ENCODE measurements at places on chromosomes 7 and 10.

- no peak for DNase-seq
These were observed 1.8 kb downstream of the LRRC18 start for GRCh38 chr10:48937796-48938195.

GRCh38 chr7:47190462-47190861 is 391.4 kb downstream of the TNS3 start:
- DNase-seq, result no peak

- DNase-seq, result no peak
These were observed 52.0 kb upstream of the PRSS1 start for GRCh38 chr7:142697270-142697669.

DNA sequence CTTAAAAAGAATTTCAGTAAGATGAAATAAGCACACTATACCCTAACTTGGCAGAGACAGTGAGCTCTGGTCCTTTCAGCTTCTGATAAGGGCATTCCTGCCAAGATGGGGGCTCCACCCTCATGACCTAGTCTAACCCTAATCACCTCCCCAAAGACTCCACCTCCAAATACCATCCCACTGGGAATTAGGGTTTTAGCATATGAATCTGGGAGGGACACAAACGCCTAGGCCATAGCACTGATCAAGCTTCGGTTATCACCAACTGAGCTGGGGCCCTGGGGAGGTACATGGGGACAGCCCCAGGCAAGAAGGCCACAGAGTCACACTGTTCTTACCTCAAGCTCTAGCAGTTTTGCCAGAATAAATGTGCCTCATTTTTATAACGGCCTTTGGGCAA is 31.4 kb downstream of the PALS2 start:
- DNase-seq, result no peak

GRCh38 chr10:124129471-124129870 is 36.1 kb upstream of the CHST15 start:
- no peak for DNase-seq

- no peak for DNase-seq
These were observed 496.8 kb downstream of the LRMDA start for GRCh38 chr10:75928231-75928630.

DNA sequence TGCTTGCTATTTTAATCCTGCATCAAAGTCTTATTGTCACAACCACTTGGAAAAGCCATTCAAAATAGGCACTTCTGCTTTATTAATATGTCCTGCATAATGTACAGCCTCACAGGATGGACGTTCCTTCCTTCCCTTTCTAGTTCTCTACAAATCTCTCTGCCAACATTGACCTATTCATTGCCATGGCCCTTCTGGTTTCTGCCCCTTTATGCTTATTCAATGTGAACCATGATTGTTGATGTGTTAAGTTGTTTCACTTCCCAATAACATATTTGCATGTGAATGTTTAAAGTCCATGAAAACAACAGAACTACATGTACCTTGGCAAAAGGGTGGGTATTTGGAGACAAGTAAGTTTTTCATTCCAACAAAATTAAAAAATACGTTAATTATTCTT is 45.7 kb downstream of the COL28A1 start:
- no peak for DNase-seq

GRCh38 chr7:73429622-73430505 is 3.7 kb upstream of the FZD9 start:
- no peak for DNase-seq

GRCh38 chr7:118420888-118421287 is 196.4 kb downstream of the ANKRD7 start:
- DNase-seq, result no peak

- DNase-seq, result no peak
These were observed 38.4 kb downstream of the RHOBTB1 start for GRCh38 chr10:60905580-60905979.

GRCh38 chr7:136046548-136046947 is 69.4 kb upstream of the MTPN start:
- no peak for DNase-seq

DNA sequence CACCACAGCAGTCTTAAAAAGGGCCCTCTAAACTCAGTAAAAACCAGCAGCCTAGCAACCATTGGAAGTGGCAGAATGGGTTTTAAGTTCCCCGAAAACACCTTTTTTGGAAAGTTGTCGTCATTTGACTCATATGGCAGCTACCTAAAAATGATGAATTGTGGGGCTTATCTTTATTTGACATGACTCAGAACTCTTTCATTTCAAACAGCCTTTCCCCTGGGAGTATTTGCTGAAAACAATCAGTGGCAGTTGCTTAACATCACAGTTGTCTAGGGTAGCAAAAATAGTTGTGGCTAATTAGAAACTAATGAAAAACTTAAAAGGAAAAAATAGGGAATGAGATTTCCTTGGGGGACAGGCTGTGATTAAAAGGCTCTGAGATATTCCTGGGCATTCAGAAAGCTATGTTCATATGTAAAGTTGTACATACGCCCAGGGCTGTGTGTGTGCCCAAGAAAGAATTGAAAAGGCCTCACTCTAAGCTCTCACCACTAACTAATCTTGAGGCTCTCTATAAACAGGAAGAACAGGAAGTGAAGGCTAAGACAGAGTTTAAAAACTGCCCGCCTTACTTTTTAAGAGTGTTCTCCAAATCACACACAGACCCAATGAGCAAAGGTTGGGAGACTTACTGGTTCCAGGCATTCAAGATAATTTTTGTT is 81.7 kb upstream of the HECTD2 start:
- no peak for DNase-seq

DNA sequence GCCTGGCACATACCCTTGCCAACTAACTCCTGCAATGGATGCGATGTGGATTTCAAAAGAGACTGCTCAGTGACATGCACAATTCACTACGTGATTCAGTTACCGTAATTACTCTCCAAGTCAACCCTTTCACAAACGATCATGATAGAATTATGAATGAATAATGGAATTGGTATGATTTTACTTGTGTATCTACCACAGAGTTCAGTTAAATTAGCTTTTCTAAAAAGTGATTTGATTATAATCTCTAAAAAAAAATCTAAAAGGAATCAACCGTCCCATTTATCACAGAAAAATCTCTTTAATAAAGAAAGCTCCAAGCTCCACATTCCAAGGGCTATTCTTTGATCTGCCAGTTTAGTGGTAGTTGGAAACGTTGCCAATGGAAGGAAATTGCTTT is 30.4 kb upstream of the RSU1 start:
- DNase-seq, result no peak

- no peak for DNase-seq
These were observed 154.9 kb upstream of the TMEM72 start for GRCh38 chr10:44756216-44756615.

- no peak for DNase-seq
These were observed 325.6 kb upstream of the KAT6B start for GRCh38 chr10:74500816-74501215.

DNA sequence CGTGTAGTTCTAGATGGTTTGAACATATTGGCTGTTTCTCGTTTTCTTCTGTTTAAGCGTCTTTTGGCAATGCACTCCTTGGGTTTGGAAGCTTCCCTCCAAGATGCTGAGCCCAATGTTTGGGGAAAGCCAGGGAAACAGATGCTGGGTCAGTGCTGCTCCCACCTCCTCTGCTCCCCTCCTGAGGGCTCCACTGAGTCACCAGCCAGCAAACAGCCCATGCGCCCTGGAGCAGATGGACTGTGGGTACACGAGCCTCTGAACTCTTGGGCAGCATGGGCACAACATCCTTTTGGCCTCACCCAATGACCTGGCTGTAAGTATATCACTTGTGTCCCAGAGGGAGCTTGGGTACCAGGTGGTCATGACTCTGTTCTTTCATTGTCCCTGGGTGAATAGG is 207.6 kb downstream of the BUB3 start:
- DNase-seq, result no peak

- no peak for DNase-seq
These were observed 82.9 kb downstream of the HYCC1 start for GRCh38 chr7:22931011-22931410.

GRCh38 chr10:75140246-75140645 is 28.8 kb downstream of the SAMD8 start:
- DNase-seq, result no peak

- DNase-seq, result peak; percentile 28
These were observed 134.1 kb upstream of the GDF10 start for GRCh38 chr10:47165711-47166404.

DNA sequence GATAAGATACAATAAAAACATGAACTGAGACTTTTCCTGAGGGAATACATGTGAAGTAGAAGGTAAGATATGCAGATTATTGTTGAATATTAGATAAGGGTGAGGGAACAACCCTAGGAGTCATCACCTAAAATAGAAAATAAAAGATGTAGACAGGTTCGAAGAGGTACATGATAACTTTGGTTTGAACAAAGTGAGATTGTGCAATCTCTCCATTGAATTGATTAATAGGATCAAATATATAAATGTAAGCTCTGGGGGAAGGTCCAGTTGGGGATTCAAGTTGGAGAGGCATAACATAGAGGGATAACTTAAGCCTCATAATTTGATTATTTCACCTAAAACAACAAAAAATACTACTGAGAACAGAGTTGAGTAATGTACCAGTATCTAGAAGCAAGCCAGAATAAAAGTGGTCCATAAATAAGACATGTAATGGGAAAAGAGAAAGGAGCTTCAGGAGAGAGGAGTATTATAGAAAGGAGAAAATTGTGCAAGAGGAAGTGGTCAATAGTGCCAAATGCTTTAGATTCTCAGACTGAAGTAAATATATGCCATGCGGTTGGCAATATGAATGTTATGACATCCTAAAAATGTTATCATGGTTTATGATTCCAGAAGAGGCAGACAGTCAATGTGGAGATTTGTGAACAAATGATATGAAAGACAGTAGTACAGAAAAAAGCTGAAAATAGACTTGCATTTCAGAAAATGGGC is 282.3 kb upstream of the CHRM2 start:
- DNase-seq, result no peak

GRCh38 chr7:149795126-149795525 is 21.7 kb upstream of the ZNF467 start:
- DNase-seq, result no peak

DNA sequence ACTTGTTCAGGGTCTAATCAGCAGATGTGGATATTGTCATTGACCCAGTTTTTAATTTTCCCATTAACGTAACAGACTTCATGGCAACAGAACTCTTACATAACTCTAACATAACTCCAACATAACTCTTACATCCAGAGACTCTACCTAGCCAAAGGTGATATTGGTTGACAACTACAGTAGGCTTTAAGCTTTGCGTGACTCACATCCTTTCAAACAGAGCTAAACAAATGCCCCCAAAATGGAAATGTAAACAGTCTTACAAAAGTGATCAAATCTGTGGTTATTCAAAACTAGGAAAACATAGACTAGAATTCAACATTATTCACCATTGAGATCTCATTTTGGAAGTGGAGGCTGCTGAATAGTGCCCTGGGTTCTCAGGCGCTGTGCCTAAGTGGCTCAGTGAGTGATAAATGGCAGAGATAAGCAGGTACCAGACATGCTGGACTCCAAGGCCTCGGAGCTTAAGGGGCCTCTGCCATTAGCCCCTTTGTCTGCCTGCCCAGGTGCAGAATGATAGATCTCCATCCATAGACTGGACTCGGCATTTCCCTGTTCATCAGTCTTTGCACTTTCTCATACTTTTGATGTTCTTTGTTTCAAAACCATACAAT is 34.3 kb upstream of the BTBD16 start:
- no peak for DNase-seq

DNA sequence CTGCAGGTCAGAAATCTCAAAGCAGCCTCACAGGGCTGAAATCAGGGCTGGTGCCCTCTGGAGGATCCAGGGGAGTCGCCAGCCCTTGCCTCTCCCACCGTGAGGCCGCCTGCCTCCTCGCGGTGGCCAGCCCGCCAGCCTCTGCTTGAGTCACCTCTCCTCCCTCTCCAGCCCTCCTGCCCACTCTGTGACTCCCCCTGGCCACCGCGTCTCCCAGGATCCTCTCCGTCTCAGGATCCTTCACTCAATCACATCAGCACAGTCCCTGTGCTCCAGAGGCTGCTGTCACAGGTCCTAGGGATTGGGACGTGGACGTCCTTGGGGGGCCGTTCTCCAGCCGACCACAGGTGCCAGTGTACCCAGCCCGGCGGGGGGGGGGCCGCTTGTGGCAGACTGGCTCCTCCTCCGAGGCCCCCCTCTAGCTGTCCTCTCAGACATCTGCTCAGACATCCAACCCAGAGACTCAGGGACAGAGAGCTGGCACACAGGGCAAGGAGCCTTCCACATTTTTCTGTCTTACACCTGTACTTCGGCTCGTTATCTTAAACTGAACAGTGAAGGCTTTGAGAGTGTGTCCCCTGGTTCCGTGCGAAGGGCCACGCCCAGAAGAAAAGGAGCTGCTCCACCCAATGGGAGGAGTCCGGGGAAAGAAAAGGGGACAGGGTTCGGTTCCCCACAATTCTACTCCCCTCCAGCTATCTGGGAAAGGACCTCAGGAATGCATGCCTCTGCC is 9.4 kb upstream of the PPP2R2D start:
- no peak for DNase-seq

DNA sequence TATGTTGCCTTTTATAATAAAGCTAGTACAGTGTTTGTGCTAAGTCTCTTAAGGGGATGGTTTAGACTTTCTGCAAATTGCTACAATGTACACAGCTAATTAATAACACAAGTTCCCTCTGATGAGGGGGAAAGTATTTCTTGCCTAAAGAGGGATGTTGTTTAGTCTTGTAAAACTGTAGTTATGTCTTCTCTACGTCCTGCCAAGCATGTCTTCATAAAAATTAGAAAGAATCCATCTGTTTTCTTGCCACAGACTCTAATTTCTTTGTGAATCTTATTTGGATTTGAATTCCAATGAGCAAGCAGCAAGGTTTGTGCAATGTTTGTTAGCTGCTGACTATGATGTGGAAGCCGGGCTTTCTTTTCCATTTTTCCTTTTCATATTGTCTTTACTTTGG is 28.2 kb downstream of the ADARB2 start:
- DNase-seq, result no peak

DNA sequence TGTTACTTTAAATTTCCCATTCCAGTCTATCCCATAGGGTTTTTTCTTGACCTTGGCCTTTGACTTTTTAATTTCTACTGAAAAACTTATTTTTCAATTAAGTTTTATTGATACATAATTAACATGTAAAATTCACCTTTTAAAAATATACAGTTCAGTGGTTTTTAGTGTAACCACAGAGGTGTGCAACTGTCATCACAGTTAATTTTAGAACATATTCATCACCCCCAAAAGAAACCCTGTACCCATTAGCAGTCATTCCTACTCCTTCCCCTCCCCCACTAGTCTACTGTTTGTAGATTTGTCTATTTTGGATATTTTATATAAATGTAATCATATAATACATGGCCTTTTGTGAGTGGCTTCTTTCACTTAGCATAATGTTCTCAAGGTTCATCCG is 96.5 kb upstream of the GJD4 start:
- no peak for DNase-seq

Measured in activated CD4-positive, alpha-beta T cell treated with anti-CD3 and anti-CD28 coated beads, Interleukin-2, amount 50 U/mL, for 48 hours (primary cell).